ENCODE measurements at places on chromosomes 6 and 20.

GRCh38 chr6:167293590-167294091, 2.5 kb downstream of the UNC93A start:
- peak; percentile 20 for DNase-seq

- DNase-seq, result no peak
Measured at GRCh38 chr6:40695750-40696415, 108.7 kb upstream of the LRFN2 start.

- no peak for DNase-seq
Measured at GRCh38 chr6:170575250-170575649, 9.2 kb downstream of the PDCD2 start.

DNA sequence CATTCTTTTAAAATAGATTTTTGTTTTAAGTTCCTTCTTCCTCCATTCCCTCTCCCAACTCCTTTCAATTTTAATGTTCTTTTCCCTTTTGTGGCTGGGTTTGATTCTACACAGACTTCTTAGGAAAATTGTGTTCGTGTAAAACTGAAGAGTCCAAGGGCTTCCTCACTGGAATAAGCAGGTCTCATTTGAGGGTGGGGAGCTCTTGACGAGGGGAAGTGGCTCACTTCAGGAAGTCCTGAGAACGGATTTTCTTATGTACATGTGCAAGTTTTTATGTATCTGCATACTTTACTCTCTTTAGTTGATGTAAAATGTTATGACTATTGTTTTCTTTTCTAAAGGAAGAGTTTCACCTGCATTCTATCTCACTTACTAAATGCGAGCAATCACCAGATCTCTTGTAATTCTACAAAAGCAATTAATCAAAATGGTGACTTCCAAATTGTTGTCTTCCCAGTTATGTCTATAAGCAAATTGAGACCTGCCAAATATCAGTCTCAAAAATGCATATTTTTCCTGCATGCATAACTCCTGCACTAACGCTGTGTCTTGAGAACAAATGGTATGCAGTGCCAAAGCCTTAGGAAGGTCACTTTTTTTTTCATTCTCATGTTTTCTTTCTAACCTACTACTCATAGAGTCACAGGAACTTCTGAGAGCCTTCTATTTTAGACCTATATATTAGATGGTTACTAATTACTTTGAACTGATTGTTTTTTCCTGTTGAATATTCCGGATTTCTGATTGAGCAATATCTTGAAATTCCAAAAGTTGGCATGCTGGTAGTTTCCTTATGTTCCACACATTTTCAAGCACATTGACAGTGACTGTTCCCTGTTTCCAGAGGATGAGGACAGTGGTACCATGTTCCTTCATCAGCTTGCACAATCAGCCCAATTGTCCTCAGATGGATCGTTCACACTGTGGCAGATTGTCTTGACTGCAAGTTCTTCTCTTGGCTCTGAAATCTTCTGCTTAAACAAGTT, 251.9 kb upstream of the PRDM1 start:
- DNase-seq, result no peak

GRCh38 chr6:30644769-30645168, 2.2 kb upstream of the C6orf136 start:
- no peak for DNase-seq
